T47D (cell line): ENCODE measurements at places on chromosomes 2 and 18.

DNA sequence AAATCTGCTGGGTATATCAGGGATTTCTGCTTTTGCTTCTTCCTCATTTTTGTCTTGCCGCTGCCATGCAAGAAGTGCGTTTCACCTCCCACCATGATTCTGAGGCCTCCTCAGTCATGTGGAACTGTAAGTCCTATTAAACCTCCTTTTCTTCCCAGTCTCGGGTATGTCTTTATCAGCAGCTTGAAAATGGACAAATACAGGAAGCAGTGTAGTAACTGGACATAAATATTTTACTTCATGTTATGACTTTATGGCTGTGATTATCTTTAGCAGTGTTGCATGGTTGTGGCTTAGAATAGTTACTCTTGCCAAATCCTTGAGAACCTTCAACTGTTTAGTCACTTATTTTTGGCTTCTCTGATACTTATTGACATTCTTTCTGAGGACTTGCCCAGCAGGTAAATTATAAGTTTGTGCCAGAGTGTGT is 66.2 kb upstream of the DLX2 start:
- no peak for DNase-seq

GRCh38 chr2:149400997-149401396 is 70.6 kb downstream of the LYPD6 start:
- DNase-seq = no peak

DNA sequence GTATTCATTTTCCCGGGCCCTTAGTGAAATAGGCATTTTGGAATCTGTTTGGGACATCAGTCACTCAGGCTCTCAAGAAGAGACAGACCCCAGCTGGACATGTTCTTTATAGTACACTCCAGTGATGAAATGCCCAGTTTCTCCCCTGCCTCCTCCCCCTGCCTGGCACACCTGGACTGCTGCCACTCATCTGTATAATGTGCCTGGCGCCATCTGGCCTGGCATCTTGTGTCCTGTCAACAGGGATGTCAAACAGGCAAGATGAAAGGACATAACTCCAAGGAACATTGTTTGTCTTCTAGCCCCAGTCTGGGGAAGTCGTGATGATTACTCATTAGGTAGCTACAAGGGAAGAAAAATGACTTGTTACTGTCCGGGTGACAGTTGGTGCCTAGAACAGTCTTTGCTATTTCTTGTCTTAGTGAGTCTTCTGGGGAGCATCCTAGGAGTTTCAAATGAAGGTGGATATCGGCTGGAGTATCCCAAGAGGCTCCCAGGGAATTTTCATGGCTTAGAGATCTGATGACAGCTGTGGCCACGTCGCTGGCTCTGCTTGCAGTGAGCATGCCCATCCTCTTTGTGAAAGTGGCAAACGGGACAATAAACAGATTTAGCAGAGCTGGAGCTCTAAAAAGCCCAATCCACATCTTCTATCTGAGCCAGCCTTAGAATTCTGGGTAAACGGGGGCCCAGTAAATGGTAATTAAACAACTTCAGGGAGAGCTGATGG is 153.6 kb downstream of the ALK start:
- DNase-seq = no peak

GRCh38 chr2:37211212-37211611 is 14.9 kb downstream of the CEBPZOS start:
- no peak for DNase-seq

DNA sequence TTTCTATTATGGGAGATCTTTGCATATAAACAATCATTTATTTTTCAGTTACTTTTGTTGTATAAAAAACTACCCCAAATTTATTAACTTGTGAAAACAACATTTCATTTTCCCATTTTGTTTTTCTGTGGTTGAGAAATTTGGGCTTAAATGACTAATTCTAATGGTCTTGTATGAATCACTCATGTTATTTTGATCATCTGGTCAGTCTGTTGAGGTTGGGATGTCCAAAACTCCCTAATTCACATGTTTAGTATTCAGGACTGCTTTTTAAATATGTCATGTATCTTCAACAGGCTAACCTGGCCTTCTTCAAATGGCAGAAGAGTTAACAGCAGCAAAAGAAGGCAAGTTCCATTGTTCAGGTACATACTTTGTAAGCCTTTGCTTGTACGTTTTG is 788.1 kb downstream of the TRIB2 start:
- no peak for DNase-seq

DNA sequence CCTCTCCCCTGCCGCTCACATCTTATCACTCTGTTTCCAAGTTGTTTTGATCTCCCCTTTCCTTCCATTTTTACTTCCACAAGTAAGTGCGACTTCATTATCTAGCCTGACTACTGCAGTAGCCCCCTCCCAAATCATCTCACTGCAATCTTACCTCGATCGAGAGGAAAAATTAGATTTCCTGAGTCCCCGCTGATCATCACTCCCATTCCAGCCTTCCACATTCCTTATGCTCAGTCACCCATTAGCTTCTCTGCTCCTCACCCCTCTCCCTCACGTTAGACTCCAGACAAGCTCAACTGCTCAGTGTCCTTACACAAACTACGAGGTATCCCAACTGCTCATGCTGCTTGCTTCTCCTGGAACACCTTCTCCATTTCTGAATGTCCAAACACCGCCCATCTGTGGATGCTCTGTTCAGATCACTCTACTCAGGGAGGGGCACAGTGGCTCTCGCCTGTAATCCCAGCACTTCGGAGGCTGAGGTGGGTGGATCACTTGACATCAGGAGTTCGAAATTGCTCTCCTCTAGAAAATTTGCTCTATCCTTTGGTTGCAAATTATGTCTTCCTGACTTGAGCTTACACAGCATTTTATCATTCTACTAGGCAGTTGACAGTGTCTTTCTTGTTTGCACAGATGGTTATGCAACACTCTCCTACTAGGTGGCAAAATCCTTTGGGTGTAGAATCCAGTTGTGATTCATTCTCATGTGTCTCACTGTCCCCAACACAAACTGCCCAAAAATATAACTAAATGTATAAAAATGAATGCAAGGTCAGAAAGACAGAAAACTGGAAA is 96.5 kb downstream of the INO80D start:
- DNase-seq = no peak

DNA sequence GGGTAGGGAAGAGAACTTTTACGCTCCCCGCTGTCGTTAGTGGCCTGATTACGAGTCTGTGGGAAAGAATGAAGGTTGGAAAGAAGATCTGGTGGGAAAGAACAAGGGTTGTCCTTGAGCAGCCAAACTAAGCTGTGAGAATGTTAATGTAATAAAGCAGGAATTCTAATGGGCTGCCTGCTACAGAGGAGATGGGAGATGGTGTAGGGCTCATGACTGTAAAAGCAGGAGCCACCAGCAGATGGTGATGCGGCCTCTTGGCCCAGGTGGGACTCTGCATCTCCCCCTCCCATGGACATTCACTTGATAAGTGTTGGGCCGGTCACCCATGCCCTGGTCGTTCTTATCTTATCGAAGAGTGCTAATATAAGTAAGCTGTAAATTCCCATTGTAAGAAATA is 150.0 kb downstream of the NEDD4L start:
- no peak for DNase-seq

GRCh38 chr2:31979956-31980355 is 30.9 kb downstream of the MEMO1 start:
- no peak for DNase-seq

DNA sequence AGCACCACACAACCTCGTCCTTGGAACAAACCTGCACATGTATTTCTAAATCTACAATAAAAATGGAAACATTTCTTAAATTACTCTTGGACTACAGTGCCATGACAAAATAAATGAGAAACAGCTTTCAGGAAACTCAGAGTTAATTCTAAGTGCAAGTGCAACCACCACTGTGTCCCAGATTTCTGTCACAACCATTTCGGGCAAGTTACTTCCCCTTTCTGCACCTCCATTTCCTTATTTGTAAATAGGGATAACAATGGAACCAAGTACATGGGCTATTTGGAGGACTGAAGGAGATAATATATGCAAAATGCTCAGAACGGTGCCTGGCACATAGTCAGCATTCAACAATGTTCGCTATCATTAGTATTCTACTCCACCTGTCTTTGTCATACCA is 93.2 kb downstream of the CACNB4 start:
- no peak for DNase-seq

GRCh38 chr2:135152361-135152760 is 100.3 kb downstream of the RAB3GAP1 start:
- DNase-seq = no peak

DNA sequence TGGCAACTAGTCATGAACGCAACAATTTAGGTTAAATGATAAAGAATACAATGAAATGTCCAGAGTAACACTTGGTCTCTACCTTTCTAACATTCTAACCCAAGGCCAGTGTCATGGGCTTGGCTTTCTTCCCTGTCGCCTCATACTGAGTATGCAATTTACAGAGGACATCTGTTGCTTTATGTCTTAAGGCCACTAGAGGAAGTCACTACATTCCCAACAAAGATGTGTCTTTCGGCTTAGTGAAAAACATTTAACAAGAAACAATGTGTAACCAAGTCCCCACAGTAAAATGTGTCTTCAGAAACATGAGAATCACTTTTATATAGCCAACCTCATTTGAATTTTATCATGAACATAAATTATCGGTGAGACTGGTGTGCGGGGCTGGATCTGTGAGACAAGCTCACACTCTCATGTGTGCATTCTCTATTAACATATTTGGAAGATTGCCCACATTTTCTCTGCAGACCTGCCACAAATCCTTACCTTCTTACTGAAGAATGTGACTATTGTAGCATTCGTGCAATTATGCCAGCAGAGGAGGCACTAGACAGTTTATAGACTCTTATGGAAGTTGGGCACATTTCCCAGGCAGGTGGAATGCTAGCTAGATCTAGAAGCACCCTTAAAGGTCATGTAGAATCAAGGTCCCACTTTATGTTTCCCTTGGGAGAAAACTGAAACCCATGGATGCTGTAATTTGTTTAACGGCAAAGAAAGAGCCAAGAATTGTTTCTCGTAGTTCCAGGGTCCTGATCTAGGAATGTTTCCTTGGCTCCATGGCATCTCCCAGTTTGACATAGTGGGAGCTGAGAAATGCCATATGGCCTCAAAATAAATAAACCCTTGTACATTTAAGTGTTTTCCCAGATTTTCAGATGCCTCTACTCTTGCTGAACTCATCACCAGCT is 101.8 kb downstream of the CD226 start:
- no peak for DNase-seq

DNA sequence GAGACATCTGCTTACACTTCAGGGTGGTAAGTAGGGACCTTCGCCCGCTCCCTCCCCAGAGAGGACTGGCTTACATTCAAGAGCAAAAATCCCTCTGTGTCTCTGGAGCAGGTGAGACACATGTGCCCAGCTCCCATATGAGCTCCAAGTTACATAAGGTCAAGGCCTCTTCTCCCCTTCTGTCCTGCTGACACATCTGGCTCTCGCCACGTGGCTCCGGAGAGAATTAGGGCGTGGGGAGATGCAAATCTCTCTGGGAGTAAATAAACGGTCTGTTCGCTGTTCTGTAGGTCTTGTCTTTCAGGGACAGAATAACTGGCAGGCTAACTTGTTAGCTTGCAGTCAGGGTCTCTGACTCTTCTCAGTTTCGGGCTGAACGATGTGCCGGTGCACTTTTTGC is 16.2 kb downstream of the MRO start:
- DNase-seq = no peak

DNA sequence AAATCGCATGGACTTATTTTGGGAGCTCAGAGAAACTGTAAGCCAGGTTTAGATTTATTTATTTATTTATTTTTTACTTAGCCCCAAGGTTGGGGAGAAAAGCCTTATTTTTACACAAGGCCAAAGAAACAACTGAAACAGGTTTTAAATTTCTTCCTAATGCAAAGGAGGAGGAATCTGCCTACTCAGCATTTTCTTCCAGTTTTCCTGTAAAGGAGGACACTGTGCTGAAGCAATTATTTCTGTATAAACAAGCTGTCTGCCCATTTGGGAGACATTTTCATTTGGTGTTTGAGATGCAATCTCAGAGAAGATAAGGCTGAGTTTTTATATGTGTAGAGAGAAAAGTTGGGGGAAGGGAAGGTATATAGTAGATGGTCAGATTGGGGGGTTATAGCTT is 125.0 kb downstream of the ETAA1 start:
- no peak for DNase-seq

DNA sequence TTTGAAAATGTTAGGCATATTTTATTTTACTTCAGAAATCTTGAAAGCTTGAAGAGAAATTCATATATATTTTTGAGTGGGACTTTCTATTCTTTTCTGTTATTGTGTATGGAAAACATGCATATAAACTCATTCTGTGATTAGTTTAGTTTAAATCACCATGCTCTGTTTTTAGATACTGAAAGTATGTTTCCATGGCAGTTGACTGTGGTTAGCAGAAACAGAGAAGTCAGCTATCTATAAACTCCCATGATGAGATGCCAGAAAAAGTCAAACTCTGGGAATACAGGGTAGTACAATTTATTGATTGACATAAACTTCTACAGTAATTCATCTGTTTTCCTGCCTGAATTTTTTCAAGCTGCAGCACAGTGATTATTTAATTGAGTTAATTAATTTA is 905.3 kb upstream of the VRK2 start:
- no peak for DNase-seq

- DNase-seq = no peak
Measured at GRCh38 chr2:226514895-226515294, 284.7 kb downstream of the IRS1 start.
